ENCODE measurements at places on chromosomes 13 and 19. TPM values are rescaled to one million over a fixed set of nuclear protein-coding genes. Genes with fewer than 3 reads are reported as not detected.

The SLC27A5 gene
- 10.7 TPM for total RNA-seq

The PRX gene
- total RNA-seq: 3.4 TPM

The MIA gene
- total RNA-seq: 2.2 TPM

The ZNF573 gene
- total RNA-seq: 13.3 TPM

The AKT2 gene
- 2,376 TPM for total RNA-seq

DNA sequence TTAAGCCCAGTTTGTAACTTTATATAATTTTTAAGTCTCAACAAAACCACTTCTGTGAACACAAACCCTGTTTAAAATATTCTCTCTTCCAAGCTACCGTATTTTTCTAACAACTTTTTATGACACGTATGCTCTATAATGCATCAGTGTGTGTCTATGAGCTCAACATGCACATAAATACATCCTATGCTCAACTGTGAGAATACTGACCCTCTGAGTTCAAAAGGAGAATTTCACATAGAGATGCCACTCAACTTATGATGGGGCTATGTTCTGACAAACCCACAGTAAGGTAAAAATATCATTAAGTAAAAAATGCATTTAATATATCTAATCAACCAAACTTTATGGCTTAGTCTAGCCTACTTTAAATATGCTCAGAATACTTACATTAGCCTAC lies 1139.7 kb upstream of the SPRY2 start:
- DNase-seq: no peak

DNA sequence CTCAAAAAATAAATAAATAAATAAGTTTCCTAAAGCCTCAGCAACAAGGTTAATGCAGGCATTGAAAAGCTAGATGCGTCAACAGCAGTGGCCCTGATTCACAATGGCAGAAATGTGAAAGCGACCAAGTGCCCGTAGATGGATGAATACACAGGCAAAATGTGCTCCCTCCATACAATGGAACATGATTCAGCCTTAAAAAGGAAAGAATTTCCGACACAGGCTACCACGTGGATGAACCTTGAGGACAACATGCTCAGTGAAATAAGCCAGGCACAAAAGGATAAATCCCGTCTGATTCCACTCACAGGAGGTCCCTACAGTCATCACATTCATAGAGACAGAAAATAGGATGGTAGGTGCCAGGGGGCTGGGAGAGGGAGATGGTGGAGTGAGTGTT lies 31.7 kb downstream of the INSR start:
- DNase-seq: no peak

GRCh38 chr19:7535998-7536695 lies 630 bp downstream of the PNPLA6 start:
- DNase-seq: no peak

DNA sequence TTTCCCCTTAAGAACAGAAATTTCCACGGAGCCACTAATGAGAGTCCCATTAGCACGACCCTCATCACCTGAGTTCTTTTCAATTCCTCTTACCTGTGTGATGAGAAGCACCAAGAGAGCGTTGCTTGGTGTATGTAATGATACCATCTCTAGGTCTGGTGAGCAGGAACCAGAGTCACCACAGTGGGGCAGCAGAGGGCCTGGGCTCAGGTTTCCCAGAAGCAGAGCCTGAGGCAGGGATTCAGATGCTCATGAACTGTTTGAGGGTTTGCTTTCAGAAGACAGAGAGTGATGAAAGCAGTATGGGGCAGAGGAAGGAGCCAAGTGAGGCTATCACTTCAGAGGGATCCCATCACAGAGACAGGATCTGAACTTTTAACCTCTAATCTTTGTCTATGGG lies 3.1 kb upstream of the PTPRH start:
- no peak for DNase-seq

The HIPK4 gene
- 0.13 TPM for total RNA-seq

DNA sequence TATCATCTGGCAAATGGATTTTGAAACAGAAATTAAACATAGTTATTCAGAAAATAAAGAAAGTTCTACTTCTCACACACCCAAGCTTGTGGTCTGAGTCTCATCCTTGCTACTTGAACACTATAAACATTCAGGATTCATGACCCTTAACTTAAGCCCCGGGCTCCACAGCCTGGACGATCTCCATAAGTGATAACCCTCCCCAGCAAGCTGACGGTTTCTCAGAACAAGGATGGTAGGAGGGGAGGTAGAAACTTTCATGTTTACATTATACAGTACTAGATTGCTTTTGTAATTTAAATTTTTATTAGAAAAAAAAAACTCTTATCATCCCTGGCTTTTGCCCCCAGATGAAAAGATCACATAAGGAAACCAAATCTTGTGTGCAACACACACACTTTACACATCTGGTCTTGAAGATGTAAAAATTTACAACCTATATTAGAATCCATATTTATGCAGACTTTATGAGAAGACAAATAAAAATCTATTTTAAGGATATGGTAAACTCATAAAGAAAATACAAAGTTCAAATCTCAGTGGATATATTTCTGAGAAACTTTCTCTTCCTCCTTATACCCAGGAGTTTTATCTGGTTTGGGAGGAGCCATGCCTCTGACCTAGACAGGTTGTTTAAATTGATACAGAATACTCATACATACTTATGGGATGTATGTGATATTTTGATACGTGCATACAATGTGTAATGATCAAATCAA lies 20.0 kb upstream of the ATP12A start:
- no peak for DNase-seq

The EMC10 gene
- total RNA-seq: 66.7 TPM

- DNase-seq: no peak
Measured at GRCh38 chr13:114315074-114315785, 927 bp downstream of the CHAMP1 start.

The JAK3 gene
- 2.1 TPM for total RNA-seq

DNA sequence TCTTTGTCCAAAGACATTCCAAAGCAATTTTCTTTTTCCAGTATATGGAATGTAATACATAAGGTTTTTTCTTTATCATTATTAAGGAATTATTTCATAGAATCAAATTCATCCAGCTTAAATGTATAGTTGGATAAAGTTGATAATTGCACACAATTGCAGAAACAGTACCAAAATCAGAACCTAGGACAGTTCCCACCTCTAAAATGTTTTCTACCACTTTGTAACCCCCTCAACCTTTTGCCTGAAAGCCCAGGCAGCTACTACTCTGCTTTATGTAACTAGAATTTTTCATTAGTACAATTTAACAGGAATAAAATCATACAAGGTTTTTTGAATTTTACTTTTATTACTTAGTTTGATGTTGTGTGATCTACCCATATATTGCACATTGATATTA lies 98.0 kb downstream of the PRR20E start:
- DNase-seq: no peak

DNA sequence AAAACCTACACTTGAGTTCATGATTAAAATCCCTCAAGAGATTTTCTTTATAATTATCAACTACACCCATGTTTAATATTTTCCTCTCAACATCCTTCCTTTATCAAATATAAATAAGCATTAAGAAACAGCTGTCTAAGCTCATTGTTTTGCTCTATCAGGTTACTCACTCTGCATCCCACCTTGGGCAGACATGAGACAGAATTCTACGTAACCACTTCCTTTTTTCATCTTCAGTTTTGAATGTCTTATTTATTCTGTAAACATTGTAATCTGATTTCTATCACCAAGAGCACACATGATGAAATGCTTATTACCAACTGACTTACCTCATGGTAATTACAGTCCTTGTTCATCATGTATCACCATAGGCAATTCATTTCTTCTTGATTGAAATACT lies 1256.6 kb upstream of the ATXN8OS start:
- DNase-seq: no peak

DNA sequence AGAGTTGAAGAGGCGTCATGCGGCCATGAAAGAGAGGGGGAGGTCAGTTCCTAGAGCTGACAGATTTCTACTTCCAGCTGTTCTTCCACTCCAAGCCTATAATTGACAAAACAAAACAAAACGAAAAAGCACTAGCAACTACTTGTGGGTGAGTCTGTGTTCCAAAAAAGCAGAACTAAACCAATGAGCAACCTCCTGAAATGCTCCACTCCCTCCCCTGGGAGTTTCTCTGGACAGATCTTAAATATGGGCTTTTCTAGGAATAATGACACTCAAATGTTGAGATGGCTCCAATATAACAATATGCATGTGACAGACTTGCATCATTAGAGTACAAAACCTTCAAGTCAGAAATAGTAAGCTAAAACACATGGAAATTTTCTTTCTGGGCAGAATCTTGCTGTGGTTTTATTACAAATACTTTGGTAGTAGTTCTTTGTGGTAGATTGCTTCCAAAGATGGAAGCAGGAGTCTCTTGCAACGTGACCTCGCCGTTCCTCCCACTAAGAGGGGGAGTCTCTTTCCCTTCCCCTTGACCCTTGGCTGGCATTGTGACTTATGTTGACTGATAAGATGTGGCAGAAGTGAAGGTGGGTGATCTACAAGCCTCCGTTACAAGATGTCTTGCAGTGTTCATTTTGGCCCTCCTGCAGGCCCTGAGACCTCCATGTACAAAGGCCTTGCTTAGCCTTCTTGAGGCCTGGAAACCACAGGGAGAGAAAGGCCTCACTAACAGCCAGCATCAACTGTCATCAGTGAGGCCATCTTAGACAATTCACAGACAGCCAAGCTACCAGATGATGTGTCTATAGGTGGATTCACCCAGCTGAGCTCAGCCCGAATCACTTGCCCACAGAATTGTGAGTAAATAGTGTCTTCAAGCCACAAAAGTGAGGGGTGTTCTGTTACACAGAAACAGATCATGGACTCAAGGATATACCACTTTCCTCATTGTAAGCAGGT lies 173.1 kb upstream of the RFC3 start:
- no peak for DNase-seq

DNA sequence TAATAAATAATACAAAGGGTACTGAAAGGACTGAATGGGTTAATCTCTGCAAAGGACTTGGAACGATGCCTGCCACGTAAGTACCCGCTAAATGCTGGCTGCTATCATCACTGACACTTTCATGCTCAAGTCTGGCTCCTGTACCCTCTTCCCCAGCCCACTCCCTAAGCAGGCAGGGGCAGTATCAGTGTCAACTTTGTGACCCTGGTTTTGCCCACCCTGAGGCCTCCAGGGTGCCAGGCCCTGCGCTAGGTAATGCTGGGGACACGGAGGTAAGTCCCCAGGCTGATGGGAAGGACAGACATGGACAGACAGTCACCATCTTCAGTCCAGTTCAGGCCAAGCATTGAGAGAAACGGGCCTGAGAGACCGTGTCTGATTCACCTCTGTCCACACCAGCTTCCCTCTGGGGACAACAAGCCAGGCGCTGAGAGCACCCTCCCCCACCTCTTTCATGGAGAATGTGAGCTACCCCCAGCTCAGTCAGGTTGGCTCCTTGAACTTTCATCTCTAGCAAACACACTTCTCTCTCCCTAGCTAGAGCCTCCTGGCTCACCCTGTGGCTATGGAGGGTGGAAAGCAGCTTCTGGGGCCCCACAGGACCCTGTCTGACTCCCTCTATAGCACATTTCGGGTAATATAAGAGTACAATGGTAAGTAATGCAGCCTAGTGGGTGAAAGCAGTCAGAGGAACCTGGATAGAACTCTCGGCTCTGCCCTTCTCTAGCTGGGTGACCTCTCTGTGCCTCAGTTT lies 800 bp downstream of the ETFB start:
- no peak for DNase-seq

- DNase-seq: no peak
Measured at GRCh38 chr13:113401452-113402415, 37.8 kb upstream of the GRTP1 start.

The BEST2 gene
- not detected for total RNA-seq

- DNase-seq: no peak
Measured at GRCh38 chr19:30857388-30857787, 485.2 kb downstream of the ZNF536 start.

DNA sequence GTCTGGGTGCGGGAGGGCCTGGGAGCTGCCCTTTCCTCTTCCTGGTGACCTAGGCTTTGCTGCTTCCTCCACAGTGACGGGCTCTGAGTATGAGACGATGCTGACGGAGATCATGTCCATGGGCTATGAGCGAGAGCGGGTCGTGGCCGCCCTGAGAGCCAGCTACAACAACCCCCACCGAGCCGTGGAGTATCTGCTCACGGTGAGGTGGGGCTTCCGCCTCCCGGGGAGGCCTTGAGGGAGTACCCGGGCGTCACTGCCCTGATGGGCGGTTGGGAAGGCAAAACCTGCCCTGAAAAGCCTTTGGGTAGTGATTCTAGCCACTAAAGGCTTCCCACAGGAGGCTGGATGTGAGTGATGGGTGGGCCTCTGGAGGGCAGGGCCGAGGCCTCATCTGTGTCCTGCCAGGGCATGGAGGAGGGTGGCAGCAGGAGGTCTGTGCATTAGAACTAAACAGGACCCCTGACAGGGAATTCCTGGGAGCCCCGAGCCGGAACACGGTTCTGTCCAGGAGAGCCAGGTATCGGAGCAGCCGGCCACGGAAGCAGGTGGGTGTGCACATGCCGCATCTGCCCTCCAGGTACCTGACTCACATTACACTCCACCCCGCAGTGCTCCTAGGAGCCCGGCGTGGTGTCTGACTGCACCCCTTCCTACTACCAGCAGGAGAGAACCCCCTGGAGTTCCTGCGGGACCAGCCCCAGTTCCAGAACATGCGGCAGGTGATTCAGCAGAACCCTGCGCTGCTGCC lies 3.1 kb downstream of the RAD23A start:
- DNase-seq: no peak

DNA sequence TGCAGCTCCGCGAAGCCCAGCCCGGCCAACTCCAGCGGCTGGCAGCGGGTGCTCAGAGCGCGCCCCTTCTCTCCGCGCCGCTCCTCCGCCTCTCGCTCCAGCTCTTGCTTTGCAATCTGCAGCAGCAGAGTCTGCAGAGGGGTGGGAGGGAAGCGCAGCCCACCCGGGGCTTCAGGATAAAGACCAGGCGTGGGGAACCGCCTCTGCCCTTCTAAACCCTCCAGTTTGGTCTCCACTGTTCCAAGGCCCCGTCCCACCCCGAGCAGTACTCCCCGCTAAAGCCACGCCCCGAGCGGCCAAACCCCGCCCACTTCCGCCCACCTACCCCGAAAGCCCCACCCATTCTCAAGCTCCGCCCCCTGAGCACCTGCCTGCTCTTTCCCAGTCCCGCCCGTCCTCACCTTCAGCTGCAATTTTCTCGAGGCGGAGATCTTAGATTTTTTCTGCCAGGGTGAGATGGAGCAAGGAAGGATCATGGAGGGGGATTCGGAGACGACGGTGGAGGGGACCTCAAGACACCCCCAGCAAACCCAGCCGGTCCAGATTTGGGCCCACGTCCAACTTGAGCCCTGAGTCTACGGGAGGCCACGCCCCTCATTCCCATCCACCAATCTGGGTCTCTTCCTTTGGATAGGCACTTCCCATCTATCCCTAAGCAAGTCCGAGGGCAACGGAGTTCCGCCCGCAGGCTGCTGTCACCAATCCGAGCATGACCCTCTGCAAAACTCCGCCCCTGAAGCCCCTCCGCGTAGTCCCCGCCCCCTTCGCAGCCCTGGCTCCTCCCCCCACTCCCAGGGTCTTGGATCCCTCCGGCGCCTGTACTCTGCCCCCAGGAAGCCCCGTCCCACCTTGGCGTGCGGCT lies 1.1 kb downstream of the TNNI3 start:
- DNase-seq: peak; percentile 54

All from Panc1 (cell line).